Ammon's horn (tissue), 1 donor: ENCODE measurements at places on chromosomes 4 and X.

- no peak for DNase-seq
Measured at GRCh38 chr4:972651-973424, 531 bp downstream of the DGKQ start.

GRCh38 chr4:67320645-67321044, 224.7 kb downstream of the CENPC start:
- no peak for DNase-seq

DNA sequence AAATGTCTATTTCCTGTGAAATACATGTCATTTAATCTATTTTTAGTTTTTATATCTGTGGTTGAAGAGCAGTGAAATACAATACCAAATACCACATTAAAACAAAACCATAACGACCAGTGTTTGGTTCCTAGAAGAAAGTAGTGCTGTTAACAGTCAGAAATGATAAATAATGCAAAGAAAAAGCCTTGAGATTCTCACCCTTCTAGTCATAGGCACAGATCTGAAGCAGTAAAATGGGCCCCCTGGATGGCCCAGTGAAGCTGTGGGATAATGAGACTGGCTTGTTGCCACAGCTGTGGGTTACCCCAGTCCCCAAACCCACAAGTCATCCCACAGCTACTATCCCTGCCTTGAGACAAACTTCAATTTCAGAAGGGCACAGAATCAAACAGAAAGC, 137.3 kb upstream of the RPL34 start:
- no peak for DNase-seq

- DNase-seq = peak; percentile 67
Measured at GRCh38 chr4:167233685-167234315, 494 bp downstream of the SPOCK3 start.

GRCh38 chr4:1763550-1764080, 29.5 kb upstream of the FGFR3 start:
- no peak for DNase-seq

DNA sequence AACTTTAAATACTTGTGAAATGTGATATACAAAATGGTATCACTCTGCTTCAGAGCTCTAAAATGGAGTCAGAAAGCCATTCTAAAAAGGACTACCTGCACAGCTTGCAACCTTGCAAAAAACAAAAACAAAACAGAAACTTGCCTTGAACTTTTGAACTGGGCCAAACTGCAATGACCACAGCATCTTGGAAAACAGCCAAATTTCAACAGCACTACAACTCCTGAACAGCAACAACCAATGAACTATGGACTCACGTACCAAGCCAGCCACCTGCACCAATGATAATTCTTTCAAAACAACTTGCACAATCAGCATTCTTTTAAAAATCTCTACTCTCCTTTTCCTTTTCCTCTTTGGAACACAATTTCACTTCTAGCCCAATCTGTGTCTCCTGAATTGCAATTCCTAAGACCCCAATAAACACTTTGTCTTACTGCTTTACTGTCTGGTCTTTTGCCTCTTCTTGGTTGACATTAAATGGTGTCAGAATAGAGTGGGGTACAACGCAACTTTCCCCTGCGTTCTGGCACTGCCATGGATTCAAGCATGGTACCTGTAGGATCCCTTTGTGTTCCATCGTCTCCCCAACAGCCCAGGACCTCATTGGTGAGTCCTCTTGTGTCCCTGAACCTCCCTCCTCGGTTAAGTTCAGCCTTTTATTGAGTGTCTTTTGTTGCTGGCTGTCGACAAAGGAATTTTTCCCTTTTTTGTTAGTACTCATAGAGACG, 35.7 kb upstream of the FMR1 start:
- no peak for DNase-seq

DNA sequence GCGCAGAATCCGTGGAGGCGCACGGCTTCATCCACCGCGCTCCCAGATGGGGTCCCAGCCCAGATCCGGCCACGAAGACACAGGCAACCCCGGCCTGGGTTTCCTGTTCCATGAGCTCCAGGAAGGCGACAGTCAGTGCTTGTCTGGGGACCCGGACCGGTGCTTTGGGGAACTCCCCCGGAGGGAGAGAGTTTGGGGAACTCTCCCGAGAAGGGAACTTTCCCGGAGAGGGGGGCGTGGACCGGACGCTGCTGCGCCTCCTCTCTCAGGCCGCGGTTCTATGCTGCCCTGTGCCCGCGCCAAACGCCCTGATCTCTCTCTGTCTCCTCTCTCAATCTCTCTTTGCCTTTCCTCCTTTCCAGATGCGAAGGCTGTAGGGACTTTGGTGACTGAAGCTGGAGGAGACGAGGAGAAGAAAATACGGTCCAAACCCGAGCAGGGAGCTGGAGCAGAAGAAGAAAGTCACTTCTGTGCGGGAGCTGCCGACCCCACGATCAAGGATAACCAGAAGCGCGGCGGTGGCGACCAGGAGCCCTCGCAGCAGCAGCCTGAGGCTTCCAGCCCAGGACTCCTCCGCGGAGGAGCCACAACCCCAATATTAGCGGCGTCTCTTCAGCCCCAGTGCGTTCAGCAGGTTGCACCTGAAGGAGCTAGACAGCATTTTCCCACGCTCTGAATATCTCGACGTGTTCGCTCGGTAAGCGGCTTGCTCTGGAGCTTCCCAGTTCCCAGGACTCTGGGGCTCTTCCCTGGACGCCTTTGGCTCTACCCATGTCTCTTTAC, 47.6 kb upstream of the NKAP start:
- no peak for DNase-seq

DNA sequence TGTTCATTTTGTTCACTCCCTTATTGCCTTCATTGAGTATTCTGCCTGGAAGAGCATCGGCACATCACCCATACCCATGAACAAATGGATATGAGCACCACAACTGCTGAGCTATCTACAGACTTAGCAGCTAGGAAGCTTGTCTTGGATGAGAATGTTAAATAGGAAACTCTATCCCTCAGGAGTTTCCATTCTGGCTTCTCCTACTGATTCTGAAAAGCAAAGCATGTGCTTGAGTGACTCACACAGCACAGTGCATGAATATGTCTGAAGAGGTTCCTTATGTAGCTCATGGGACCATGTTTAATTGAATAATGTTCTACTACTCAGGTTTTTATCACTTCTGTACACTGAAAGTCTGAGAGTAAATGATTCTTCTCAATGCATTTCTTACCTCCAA, 57.3 kb upstream of the MXRA5 start:
- no peak for DNase-seq

GRCh38 chrX:19886883-19887531, 393 bp downstream of the SH3KBP1 start:
- DNase-seq = no peak

DNA sequence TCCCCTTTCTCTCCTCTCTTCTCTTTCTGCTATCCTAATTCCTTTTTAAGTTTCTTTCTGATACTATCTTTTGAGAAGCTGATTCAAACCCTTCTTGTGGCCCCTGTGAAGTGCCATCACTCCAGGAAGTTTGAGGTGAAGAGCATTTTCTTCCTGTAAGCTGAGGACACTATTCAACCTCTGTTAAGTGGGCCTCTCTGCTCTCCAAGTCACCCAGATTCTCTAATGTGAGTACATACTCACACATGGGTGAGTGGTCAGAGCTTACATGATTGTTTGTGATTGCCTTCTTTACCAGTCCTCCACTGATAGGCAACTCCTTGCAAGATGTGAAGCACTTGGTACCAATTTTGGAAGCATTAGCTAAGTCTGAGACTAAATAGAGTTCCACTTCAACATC, 18.4 kb upstream of the SMIM10L2A start:
- DNase-seq = no peak

- no peak for DNase-seq
Measured at GRCh38 chrX:108001218-108001814, 19.1 kb upstream of the TEX13B start.

DNA sequence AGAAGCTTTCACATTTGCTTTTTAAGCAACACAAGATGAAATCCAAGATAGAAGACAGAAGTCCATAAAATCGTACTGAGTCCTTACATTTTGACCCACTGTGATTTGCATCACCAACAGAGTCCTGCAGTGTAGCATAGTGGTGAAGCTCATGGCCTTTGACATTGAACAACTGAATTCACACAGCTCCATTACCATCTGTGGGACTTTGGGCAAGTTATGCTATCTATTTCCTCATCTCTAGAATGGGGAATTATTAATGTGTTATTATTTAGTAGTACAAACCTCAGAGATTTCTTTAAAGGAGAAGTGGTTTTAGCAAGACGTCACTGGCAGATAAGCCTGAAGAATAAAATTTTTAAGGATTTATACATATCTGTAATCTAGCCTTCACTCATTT, 10.7 kb downstream of the GPRIN3 start:
- DNase-seq = no peak

DNA sequence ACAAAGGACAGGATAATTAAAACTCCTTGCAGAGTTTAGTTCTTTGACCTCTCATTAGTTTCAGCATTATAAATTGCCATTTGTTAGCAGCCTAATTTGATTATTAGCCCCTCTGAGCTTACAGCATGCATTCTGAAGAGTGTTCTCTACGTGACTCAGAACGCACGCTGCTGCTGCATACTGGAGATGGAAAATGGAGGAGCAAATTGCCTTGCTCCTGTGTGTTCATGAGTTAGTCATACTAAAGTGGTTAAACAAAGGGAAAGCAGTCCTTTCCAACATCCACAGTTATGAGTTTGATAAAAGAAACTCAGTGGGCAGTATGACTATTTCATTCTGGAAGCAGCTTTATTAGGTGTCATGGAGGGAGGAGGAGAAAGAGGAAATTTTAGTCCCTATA, 922.5 kb downstream of the RPA4 start:
- DNase-seq = no peak

- no peak for DNase-seq
Measured at GRCh38 chrX:16213961-16214360, 46.7 kb downstream of the MAGEB17 start.

GRCh38 chr4:74447636-74448233, 2.8 kb downstream of the AREG start:
- no peak for DNase-seq

DNA sequence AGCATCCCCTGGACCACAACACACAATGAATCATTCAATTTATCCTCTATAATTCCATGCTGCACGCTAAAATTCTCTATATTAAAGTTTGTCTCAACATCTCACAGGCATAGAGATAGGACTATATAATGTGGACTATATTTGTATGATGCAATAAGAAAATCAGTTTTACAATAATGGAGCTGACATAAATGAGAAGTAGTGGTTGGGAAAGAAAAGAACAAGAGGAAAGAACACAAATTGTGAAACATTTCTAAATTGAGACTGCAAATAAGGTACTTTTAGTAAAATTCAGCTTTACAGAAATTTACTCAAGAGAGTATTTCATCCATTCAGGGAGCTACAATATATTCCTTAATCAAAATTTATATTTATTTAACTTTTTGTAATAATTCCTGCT, 120.4 kb downstream of the ARAP2 start:
- no peak for DNase-seq

DNA sequence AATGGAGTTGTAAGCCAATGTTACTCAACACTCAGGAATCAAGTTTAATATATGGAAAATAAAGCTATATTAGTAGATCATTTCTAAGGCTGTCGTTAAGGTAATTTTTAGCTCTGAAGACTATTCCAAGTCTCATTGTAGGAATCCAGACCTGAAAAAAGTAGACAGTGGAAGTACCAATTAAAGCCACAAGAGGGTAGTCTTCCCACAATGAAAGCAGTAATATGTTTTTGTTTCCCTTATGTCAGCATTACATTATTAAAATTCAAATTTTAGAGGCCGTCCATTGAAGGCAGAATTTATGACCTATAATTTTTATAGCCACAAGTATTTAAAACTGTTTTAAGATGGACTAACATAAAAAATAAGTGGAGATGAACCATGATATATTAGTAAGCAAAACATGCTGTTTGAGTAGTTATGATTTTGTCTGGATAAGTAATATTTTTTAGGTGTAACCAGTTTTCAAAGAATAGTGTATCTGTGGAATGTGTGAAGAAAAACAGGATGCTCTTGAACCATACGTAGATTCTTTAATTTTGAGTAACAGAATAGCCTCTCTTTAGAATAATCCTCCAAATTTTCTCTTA, 372.6 kb upstream of the TECRL start:
- DNase-seq = peak; percentile 32

DNA sequence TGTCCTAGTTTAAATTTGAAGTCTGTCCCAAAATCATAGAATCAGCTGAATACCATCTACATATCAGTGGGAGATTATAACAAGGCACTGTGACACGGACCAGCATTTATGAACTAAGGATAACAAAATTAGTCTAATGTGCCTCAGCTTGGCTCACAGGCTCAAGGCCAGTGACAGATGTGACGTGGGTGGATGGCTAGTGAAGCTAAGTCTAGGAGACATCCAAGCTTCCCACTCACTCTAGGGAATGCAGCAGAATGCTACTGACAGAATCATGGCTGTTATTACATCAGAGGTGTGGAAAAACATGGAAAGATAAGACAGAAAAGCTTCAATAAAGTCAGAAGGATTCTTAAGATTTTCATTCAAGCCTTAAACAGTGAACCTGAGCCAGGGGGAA, 329.9 kb downstream of the NAF1 start:
- peak; percentile 22 for DNase-seq

GRCh38 chr4:63459329-63459728, 949.9 kb downstream of the TECRL start:
- no peak for DNase-seq

DNA sequence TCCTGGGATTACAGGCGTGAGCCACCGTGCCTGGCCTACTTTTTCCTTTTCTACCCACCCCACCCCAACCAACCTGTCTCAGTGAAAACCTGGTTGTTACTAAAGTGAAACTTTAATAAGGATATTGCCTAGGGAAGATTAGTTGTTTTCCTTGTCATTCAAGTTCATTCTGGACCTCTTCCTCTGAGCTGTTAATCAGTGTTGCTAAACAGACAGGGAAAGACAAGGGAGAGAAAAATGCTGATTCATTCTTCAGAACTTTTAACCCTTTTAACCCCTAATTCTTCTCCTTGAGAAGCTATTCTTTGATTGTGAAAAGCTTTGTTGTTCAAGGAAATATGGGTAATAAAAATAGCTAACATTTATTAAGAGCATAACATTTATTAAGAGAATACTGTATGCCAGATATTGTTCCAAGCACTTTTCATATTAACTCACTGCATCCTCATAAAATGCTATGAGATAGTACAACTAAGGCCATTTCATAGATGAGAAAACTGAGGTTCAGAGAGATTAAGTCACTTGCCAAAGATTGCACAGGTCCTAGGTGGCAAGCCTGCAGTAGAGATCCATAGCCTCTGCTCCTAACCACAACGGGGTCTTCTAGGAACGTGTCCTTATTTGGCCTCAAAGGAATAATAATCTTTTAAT, 34.8 kb downstream of the OSTC start:
- no peak for DNase-seq

DNA sequence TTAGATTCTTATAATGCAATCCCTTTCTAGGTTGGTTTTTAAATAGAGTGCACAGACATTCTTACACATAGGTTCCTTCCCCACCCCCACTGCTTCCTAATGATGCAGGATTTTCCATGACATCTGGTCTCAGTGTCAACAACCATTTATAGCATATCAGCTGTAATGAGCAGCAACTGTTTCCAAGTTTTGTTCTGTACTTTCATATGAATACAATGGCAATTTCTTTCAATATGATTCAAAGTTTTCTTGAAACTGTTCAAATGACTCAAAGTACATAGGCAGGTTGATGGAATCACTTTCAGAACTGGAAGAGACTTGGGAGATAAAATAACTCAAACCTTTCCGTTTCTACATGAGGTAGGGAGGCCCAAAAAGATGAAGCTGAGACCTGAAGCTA, 220.7 kb downstream of the CAMK2D start:
- DNase-seq = no peak
